ENCODE measurements at places on chromosomes 1 and 21.
A peak's percentile ranks its signal among the peaks of the same experiment; 100 is the strongest.

DNA sequence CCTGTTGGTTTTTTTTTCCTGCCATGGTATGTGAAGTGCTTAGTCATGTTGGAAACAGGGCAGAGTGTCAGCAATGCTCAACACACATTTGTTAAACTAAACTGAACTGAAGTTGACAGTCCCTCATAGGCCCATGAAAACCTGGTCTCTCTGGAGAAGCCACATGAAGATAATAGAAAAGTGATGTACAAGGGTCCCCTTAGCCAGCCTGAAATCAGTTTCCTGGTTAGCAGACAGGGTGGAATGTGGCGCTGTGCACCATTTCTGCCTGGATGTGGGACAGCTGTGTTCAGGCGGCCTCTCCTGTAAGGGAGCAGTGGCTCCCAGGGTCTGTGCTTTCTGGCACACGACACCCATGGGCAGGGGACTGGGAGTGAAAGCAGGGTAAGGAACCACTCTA, 9.9 kb upstream of the CHI3L1 start:
- DNase-seq: no peak

GRCh38 chr1:27356619-27357280, 10.0 kb downstream of the MAP3K6 start:
- DNase-seq: no peak

DNA sequence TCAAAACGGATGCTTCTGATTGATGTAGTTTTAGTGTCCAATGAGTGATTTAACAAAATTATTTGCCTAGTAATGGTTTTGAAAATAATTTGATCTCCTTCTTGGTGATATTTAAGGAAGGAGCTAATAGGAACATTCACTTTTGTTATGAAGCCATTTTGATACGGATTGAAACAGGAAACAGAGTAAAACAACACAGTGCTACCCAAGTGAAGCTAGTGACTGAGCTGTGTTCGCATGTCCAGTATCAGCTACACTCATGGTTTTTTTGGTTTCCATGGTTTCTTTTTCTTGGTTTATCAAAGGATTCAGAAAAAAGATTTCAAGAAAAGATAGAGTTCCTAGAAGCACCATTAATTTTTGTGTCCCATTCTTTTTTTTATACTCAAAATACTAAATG, 40.1 kb upstream of the PLEKHO1 start:
- DNase-seq: no peak

GRCh38 chr1:51515312-51515960, 3.6 kb downstream of the EPS15 start:
- no peak for DNase-seq

DNA sequence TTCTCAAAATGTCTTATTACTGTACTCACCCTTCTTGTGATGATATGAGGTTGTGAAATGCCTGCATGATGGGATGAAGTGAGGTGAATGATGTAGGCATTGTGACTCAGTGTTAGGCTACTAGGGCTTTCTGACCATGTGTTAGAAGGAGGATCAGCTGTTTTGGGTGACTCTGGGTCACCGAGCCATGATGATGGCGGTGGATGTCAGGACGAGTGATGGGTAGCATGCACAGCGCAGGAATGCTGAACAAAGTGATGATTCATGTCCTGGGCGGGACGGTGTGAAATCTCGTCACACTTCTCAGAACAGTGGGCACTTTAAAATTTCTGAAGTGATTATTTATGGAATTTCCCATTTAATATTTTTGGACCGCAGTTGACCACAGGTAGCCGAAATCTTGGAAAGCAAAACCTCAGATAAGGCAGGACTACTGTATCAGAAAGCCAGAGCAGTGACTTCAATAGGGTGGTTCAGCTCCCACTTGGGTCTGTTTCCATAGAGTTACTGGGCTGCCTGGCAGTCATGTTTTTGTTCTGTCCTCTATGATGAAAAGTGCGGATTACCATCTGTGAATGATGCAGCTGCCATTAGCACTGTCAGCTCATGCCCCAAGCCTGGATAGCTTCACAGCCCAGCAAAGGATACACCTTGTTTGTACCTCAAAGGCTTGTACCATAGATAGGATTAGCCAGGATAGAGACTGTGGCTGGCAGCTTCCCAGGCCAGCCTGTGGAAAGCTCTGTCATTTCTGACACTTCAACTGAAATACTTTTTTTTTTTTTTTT, 26.6 kb downstream of the IL6R start:
- DNase-seq: peak; percentile 78
